ENCODE measurements at places on chromosomes 2 and 18.

DNA sequence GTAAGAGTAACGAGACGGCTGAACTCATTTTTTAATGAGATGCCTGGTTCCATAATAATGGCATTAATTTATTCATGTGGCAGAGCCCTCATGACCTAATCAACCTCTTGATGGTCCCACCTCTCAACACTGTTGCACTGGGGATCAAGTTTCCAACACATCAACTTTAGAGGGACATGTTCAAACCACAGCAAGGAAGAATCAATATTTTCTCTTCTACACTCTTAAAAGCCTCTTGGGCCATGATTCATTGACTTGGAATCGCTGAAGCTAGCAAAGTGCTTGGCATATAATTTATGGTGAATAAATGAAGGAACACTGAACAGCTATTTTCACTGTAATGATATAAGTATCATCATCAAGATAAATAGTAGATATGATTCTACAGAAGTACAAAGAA lies 333.0 kb downstream of the TNS1 start:
- H3K27me3 ChIP-seq: peaks cover 3% of the 10 kb centered on the region
- H3K4me3 ChIP-seq: no peak overlapping the region
- H3K36me3 ChIP-seq: no peaks in the 10 kb centered on the region
- no peaks in the 10 kb centered on the region for H3K4me1 ChIP-seq

DNA sequence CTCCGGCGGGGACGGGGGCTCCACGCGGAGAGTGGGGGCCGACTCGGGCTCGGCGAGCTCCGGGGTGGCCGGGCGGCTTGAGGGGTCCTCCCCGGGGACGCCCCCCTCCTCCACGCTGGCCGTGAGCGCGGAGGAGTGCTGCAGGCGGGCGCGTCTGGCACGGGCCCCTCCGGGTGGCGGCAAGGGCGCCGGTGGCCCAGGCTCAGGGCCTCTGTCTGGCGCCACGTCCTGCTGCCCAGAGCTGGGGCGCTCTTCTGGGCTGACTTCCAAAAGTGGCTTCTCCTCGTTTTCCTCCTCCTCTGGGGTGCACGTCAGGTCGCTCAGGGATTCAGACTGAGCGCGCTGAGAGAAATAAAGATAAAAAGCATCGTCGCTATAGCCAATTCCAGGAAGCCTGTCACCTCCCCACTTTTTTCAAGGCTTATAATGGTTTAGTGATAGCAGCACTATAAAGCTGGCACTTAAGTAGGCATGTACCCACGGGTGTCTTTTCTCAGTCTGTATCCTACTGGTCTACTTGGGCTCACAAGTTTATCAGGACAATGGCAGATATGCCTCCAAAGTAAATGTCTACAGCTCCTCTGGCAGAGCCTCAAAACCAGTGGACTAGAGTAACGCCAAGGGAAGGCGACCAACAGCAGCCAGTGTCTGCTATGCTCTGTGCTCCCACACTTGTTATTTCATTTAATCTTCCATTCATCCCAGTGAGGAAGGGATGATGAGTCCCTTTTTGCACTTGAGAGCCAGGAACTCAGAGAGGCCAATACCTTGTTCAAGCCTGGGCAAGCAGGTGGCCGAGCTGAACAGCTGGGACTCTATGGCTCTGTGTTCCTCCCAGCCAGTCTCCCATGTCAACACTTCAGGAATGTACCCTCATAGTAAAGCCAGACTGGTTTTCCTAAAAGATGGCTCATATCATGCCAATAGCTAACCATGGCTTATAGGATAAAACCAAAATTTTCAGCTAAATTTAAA lies 92.6 kb upstream of the MGAT4A start:
- peaks cover 40% of the 10 kb centered on the region for H3K27me3 ChIP-seq
- no peak for DNase-seq
- H3K36me3 ChIP-seq: no peaks in the 10 kb centered on the region
- no peak overlapping the region for H3K27ac ChIP-seq
- H3K4me1 ChIP-seq: peaks cover 10% of the 10 kb centered on the region

DNA sequence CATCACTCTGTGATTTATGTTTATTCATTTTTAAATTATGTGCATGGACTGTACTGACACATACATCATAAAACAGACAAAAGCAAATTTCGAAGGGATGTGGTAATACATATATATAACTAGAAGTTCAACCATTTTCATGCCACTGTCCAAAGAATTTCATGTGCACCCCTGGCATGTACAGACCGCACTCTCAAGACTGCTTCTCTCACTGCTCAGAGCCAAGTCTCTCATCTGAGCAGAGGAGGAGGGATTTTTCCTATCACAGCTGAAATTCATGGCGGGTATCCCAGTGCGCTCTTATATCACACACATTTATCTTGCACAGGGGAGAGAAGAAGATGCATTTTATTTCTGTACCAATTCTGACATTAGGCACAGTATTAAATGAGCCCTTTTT lies 5.9 kb downstream of the TMEM178A start:
- H3K4me1 ChIP-seq: peaks cover 4% of the 10 kb centered on the region
- DNase-seq: no peak
- H3K27me3 ChIP-seq: peaks cover 52% of the 10 kb centered on the region
- H3K27ac ChIP-seq: no peak overlapping the region

- no peak overlapping the region for H3K4me3 ChIP-seq
- no peak for DNase-seq
- no peaks in the 10 kb centered on the region for H3K27me3 ChIP-seq
- H3K4me1 ChIP-seq: no peaks in the 10 kb centered on the region
- H3K27ac ChIP-seq: no peak overlapping the region
- no peaks in the 10 kb centered on the region for H3K36me3 ChIP-seq
Observed at GRCh38 chr2:185854885-185855284, 116.3 kb downstream of the FSIP2 start.

GRCh38 chr18:77071711-77072292 lies 60.8 kb downstream of the MBP start:
- peak overlapping the region; percentile 85 for H3K27ac ChIP-seq
- H3K4me1 ChIP-seq: peaks cover 36% of the 10 kb centered on the region
- H3K36me3 ChIP-seq: peaks cover 14% of the 10 kb centered on the region
- DNase-seq: peak; percentile 79
- H3K27me3 ChIP-seq: no peaks in the 10 kb centered on the region

DNA sequence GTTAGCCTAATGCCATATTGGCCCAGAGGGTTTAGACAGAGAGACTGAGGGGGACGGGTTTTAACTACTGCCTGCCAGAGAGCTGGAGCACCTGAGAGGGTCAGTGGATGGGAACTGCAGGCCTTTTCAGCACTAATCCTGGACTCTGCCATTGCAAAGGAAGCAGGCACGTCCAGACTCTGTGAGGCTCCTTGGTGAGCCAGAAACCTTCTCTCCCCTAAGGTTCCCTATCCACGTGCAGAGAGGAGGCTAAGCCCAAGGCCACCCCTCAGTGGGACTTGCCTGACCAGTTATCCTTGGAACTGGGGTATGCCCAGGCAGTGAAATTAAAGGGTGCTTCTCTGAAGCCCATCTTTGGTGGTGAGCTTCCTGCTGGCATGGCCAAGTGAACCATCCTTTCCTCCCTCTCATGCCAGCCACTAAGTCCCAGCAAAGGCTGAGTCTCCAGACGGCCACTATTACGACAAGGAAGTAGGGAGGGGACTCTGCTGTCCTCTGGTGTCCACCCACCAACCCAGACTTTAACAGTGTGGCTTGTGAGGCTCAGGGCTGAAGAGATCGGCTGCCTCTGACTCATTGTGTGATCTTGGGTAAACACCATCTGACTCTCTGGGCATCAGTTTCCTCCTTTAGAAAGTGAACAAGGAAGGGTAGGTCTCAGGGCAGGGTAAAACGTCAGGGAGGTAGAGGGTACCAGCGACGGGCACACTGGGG lies 3.9 kb upstream of the MLPH start:
- no peaks in the 10 kb centered on the region for H3K36me3 ChIP-seq
- H3K27me3 ChIP-seq: no peaks in the 10 kb centered on the region
- H3K4me1 ChIP-seq: peaks cover 13% of the 10 kb centered on the region
- no peak overlapping the region for H3K4me3 ChIP-seq

DNA sequence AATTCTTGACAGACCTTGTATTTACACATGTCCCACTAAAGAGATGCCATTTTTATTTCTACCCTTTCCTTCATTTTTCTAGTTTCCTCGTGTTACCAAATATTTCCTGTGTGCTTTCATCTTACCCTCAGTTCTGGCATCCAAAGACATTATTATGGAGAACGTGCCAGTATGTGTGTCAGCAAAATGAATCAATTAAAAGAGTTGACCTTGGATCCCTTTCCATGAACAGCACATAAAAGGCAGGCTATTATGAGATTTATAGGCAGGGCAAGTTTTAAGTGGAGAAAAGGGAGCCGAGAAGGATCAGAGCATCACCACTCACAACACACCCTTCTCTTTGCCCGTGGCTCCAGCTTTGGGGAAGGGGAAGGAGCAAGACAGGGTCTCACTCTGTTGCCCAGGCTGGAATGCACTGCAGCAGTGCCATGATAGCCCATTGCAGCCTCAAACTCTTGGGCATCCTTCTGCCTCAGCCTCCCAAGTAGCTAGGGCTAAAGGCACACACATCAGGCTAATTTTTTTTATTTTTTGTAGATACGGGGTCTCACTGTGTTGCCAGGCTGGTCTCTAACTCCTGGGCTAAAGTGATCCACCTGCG lies 149.9 kb downstream of the GFPT1 start:
- peaks cover 9% of the 10 kb centered on the region for H3K36me3 ChIP-seq
- no peak overlapping the region for H3K27ac ChIP-seq
- H3K4me1 ChIP-seq: peaks cover 1% of the 10 kb centered on the region

GRCh38 chr2:190678444-190679162 lies 29.7 kb downstream of the NAB1 start:
- H3K27ac ChIP-seq: no peak overlapping the region
- DNase-seq: peak; percentile 6
- H3K27me3 ChIP-seq: no peaks in the 10 kb centered on the region
- H3K4me3 ChIP-seq: no peak overlapping the region

DNA sequence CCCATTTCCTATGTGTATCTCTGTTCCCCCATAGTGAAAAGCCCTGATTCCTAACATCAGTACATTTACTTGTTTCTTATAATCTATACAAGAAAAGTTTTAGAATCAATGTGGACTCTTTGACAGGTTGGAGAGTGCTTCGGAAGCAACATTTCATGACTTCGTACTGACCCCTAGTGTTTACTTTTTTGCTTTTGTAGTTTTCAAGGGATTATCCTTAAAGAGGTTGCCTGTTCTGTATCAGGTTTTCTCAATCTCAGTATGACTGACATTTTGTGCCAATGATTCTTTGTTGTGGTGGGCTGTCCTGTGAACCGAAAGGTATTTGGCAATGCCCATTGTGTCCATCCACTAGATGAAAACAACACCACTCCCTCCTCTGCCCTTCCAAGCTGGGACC lies 43.3 kb upstream of the SERPINB2 start:
- no peak overlapping the region for H3K27ac ChIP-seq
- H3K27me3 ChIP-seq: peaks cover 4% of the 10 kb centered on the region
- H3K4me1 ChIP-seq: no peaks in the 10 kb centered on the region
- DNase-seq: peak; percentile 35
- no peak overlapping the region for H3K4me3 ChIP-seq
